Naive B cell (primary cell): ENCODE measurements at places on chromosomes 6 and 20. TPM values are rescaled to one million over a fixed set of nuclear protein-coding genes. Genes with fewer than 3 reads are reported as not detected.

Gene SLC17A9
- 6.2 TPM for polyA plus RNA-seq

Gene KHDC1L
- not detected for polyA plus RNA-seq

Gene COL19A1
- 32.1 TPM for polyA plus RNA-seq

Gene NMBR
- not detected for polyA plus RNA-seq

Gene DEF6
- polyA plus RNA-seq, result 104 TPM

Gene F13A1
- 3.3 TPM for polyA plus RNA-seq

- DNase-seq, result no peak
- no peak overlapping the region for H3K4me3 ChIP-seq
- H3K27me3 ChIP-seq, result peaks cover 15% of the 10 kb centered on the region
- H3K27ac ChIP-seq, result peak overlapping the region; percentile 18
- no peaks in the 10 kb centered on the region for H3K4me1 ChIP-seq
Observed at GRCh38 chr20:37955511-37955910, 52.6 kb downstream of the VSTM2L start.

GRCh38 chr6:43376551-43376981 lies 7.1 kb upstream of the ZNF318 start:
- peaks cover 46% of the 10 kb centered on the region for H3K4me1 ChIP-seq
- H3K4me3 ChIP-seq, result no peak overlapping the region
- peaks cover 4% of the 10 kb centered on the region for H3K36me3 ChIP-seq
- no peak for DNase-seq
- no peaks in the 10 kb centered on the region for H3K27me3 ChIP-seq

DNA sequence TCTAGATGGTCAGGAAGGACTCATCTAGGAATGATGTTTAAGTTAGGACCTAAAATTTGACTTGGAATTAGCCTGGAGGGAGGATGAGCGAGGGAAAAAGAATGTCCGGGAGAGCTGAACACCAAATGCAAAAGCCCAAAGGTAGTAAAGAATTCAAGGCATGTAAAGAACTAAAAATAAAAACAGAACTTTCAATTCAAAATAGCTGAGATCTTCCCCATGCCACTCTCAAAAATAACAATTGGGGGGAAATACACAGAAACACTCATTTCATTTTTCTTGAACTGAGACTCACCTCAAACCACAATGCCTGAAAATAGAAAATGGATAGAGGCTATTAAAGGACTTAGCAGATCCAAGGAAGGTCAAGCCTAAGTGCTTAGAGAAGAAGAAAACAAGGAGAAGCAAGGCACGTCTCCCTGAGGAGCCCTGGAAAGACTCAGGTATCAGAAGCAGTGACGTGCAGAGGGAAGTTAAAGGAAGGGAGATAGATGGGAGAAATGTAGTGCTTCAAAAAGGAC lies 10.4 kb downstream of the PXT1 start:
- no peak for DNase-seq
- no peaks in the 10 kb centered on the region for H3K36me3 ChIP-seq
- no peak overlapping the region for H3K4me3 ChIP-seq
- no peaks in the 10 kb centered on the region for H3K4me1 ChIP-seq
- H3K27me3 ChIP-seq, result no peaks in the 10 kb centered on the region
- no peak overlapping the region for H3K27ac ChIP-seq

GRCh38 chr6:26124781-26125685 lies 37.8 kb downstream of the HFE start:
- no peak for DNase-seq
- no peaks in the 10 kb centered on the region for H3K27me3 ChIP-seq
- peak overlapping the region; percentile 97 for H3K4me3 ChIP-seq
- H3K36me3 ChIP-seq, result peaks cover 36% of the 10 kb centered on the region
- peaks cover 44% of the 10 kb centered on the region for H3K4me1 ChIP-seq

- H3K4me3 ChIP-seq, result no peak overlapping the region
- DNase-seq, result no peak
- peaks cover 5% of the 10 kb centered on the region for H3K4me1 ChIP-seq
- no peaks in the 10 kb centered on the region for H3K27me3 ChIP-seq
- H3K36me3 ChIP-seq, result no peaks in the 10 kb centered on the region
Observed at GRCh38 chr6:25341923-25342619, 62.9 kb downstream of the CARMIL1 start.

- H3K27me3 ChIP-seq, result no peaks in the 10 kb centered on the region
- no peaks in the 10 kb centered on the region for H3K36me3 ChIP-seq
- no peaks in the 10 kb centered on the region for H3K4me1 ChIP-seq
- no peak overlapping the region for H3K27ac ChIP-seq
Observed at GRCh38 chr6:54598787-54599313, 247.7 kb upstream of the FAM83B start.

GRCh38 chr6:5398530-5398929 lies 137.2 kb downstream of the FARS2 start:
- H3K4me1 ChIP-seq, result peaks cover 18% of the 10 kb centered on the region
- peaks cover 8% of the 10 kb centered on the region for H3K36me3 ChIP-seq
- H3K27me3 ChIP-seq, result no peaks in the 10 kb centered on the region

DNA sequence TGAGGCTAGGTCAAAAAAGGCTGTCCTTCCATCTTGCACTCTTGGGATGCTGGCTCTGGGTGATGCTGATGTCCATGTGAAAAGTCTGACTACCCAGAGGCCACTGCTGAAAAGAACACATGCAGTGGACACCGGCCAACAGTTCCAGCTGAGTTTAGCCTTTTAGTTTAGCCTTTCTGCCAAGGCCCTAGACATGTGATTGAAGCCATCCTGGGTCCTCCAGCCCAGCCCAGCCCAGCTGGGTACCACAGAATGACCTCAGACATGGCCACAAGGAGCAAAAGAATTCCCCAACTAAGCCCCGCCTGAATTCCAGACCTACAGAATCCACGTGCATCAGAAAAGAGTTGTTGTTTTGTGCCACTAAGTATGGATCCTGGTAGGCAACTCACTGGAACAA lies 17.4 kb downstream of the PIGT start:
- H3K27me3 ChIP-seq, result no peaks in the 10 kb centered on the region
- H3K4me1 ChIP-seq, result peaks cover 28% of the 10 kb centered on the region
- no peak for DNase-seq
- H3K36me3 ChIP-seq, result no peaks in the 10 kb centered on the region
- no peak overlapping the region for H3K4me3 ChIP-seq
- H3K27ac ChIP-seq, result no peak overlapping the region

- DNase-seq, result peak; percentile 53
- H3K4me3 ChIP-seq, result peak overlapping the region; percentile 77
- peaks cover 10% of the 10 kb centered on the region for H3K36me3 ChIP-seq
- H3K27ac ChIP-seq, result peak overlapping the region; percentile 96
Observed at GRCh38 chr6:26576929-26577719, 19.6 kb upstream of the ABT1 start.

DNA sequence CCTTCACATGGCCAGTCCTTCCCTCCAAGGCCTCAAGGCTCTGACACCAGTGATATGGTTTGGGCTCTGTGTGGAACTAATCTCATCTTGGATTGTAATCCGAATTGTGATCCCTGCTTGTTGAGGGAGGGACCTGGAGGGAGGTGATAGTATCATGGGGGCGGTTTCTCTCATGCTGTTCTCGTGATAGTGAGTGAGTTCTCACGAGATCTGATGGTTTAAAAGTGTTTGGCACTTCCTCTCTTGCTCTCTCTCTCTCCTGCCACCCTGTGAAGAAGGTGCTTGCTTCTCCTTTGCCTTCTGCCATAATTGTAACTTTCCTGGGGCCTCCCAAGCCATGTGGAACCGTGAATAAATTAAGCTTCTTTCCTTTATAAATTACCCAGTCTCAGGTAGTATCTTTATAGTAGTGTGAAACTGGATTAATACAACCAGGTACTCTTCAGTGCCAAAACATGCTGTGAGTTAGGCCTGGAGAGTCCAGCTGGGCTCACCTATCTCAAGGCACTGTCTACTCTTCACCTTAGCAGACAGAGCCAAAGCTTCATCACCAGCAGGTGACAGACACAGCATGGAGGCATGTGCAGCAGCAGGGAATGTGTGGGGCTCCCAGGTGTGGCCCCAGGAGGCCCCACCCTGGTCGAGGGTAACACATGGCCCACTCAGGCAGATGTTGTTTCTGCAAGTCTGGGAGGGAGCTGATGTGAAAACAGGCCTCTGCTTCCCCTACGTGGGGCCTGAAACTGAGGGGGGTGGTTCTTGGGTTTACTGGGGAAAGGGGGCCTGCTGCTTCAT lies 97.5 kb upstream of the CDYL start:
- no peaks in the 10 kb centered on the region for H3K4me1 ChIP-seq
- H3K36me3 ChIP-seq, result no peaks in the 10 kb centered on the region

DNA sequence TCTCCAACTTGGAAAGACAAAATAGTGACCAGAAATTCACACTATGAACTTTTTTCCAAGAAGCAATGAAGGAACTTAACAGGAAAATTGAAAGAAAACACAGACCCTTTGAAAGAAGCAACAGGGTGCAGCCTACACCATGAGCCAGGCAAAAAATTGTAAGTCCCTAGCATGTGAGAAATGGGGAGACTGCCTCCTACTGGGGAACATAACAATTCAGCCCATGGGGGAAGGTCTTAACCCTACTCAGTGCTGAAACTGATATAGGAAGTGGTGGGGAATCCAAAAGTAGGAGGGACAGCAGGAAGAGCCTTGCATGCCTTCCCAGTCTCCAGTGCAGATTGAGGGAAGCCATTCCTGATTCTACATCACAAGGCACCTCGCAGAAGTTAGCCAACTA lies 235.1 kb upstream of the UFL1 start:
- H3K27me3 ChIP-seq, result no peaks in the 10 kb centered on the region
- DNase-seq, result no peak
- no peaks in the 10 kb centered on the region for H3K4me1 ChIP-seq
- no peaks in the 10 kb centered on the region for H3K36me3 ChIP-seq
- no peak overlapping the region for H3K4me3 ChIP-seq

DNA sequence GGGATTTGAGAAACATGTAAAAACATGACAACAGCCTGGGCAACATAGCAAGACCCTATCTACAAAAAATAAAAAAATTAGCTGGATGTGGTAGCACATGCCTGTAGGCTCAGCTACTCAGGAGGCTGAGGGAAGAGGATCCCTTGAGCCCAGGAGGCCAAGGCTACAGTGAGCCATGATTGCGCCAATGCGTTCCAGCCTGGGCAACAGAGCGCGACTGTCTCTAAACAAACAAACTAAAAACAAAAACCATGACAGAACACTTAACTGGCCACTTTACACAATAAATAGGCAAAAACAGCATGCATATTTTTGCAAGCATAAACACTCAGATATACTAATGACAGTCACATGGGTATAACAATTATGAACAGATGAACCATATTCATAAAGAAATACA lies 60.0 kb downstream of the SYTL3 start:
- DNase-seq, result no peak
- no peak overlapping the region for H3K27ac ChIP-seq
- H3K4me1 ChIP-seq, result peaks cover 12% of the 10 kb centered on the region
- no peaks in the 10 kb centered on the region for H3K36me3 ChIP-seq
